ENCODE measurements at places on chromosomes 2 and 18. TPM values are rescaled to one million over a fixed set of nuclear protein-coding genes. Genes with fewer than 3 reads are reported as not detected.
A peak's percentile ranks its signal among the peaks of the same experiment; 100 is the strongest.

DNA sequence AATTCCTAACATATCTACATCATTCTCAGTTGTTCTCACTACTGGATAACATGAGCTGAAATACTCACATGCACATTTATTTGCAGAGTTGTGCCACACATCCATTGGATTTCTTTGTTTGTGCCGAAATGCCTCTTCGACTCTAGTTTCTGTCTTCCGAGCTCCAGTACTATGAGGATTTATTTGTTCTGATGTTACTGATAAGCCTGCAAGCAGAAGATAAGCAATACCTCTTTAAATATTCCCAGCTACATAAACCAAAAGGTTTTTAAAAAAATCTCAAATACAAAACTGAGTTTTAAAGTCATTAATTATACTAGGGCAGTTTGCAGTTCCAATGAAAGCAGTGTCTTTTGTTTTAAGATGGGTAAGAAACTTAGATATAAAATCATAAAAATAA is 164.8 kb downstream of the ATAD2B start:
- DNase-seq: no peak

SNRPD1 gene
- 78.2 TPM for total RNA-seq

RTP5 gene
- total RNA-seq: not detected

DNA sequence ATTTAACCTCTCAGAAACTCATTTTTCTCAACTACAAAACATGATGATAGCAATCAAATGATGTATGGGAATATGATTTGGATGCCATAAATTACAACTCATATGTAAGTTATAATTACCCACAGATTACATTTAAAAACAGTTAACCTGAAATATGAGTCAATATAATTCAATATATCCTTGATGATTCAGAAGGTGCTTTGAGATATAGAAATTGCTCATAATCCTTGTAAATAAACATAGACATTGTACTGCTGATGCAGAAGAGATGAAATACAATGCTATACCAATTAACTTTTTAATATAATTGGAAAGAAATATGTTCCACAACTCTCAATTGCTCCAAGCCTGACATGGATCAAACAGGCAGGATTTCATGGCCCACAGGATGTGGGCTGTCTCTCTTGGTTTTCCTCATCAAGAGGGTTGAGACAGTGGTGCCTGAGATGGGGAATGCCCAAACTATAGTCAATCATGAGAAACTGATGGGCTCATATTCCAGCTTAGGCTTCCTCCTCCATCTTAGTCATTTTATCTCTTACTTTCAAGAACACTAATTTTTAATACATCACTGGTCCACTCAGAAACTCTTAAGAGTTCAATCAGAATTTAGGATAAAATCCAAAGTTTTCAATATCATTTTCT is 49.4 kb downstream of the NCKAP5 start:
- DNase-seq: no peak

PREPL gene
- 31.3 TPM for total RNA-seq

DNA sequence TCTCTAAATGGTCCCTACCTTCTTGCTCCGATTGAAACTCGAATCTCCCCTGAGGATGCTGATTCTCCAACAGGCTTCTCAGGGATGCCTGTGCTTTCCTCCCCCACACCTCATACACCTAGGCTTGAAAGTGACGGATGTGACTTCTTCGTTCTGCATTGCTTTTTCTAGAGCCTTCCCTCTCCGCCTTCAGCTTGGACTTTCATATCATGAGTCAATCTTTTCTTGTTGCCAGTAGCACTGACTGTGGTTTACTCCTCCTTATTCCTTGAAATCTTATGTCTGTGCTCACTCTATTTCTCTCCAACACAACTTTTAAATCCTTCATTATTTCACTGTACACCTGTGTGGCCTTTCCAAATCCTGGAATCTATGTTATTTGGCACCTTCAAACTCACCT is 451.4 kb downstream of the TMX3 start:
- DNase-seq: peak; percentile 17

DNA sequence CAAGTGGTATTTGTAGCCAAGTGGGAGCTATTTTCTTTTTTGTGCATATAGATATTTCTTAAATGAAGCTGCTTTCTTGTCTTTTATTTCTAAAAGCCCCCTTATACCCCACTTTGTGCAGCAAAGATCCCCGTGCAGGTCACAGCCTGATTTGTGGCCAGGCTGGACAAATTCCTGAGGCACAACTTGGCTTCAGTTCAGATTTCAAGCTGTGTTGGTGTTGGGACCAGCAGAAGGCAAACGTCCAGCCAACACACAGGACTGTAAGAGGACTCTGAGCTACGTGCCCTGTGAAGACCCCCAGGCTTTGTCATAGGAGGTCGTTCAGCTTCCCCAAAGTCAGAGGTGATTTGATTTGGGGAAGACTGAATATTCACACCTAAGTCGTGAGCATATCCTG is 21.9 kb downstream of the FOSL2 start:
- DNase-seq: no peak

NT5DC4 gene
- not detected for total RNA-seq

Measured in fibroblast of the aortic adventitia (primary cell).